ENCODE measurements at places on chromosomes 2 and 18.

- no peak for DNase-seq
These were observed 29.3 kb upstream of the NFATC1 start for GRCh38 chr18:79366177-79367094.

GRCh38 chr2:237061356-237061755, 24.3 kb upstream of the COPS8 start:
- DNase-seq = no peak

DNA sequence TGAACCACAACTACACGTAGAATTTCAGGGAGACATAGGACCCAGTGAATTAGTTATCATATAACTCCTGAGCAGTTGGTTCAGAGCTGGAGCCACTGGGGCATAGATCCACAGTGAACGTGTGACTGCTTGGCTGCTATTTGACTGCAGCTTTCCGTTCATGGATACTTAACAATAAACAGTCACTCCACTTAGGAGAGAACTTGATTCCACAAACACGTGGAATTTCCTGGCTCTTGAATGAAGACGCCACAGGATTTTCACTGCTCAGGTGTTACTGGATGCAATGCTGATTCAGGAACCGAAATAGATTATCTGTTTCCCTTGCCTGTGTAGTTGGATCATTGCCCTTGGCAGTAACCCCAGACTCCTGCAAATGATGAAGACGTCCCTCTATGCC, 679.1 kb upstream of the ZEB2 start:
- DNase-seq = peak; percentile 22

GRCh38 chr2:165373278-165374010, 96.1 kb upstream of the CSRNP3 start:
- DNase-seq = no peak

GRCh38 chr2:156110890-156111289, 221.6 kb downstream of the NR4A2 start:
- no peak for DNase-seq

DNA sequence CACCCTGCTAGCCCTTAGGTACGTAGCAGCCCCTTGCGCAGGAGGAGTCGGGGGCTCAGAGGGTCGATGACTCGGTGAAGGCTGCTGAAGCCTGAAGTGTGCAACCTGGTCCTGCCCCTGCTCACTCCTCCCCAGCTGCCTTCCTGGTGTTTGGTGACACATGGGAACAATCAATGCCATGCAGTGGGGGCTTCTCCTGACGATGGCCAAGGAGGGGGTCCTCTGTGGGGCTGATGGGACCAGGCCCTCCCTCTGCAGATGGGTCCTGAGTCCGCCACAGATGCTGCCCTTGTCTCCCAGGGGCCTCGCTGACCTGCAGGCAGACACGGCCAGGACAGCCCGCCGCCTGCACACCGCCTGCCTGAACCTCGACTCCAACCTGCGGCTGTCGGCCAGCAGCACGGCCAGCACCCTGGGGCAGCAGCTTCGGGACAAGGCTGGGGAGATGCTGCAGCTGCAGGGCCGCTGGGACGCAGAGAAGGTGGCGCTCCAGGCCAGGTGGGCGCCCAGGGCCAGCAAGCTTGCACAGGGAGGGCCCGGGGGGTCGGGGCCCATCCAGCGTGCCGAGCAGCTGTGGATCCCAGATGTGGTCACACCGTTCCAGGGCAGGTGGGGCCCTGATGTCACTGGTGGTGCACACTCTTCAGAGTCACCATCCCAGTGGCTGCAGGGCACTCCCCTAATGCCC, 24.6 kb downstream of the CROCC2 start:
- no peak for DNase-seq

GRCh38 chr2:219104107-219105035, 43.6 kb upstream of the IHH start:
- no peak for DNase-seq

DNA sequence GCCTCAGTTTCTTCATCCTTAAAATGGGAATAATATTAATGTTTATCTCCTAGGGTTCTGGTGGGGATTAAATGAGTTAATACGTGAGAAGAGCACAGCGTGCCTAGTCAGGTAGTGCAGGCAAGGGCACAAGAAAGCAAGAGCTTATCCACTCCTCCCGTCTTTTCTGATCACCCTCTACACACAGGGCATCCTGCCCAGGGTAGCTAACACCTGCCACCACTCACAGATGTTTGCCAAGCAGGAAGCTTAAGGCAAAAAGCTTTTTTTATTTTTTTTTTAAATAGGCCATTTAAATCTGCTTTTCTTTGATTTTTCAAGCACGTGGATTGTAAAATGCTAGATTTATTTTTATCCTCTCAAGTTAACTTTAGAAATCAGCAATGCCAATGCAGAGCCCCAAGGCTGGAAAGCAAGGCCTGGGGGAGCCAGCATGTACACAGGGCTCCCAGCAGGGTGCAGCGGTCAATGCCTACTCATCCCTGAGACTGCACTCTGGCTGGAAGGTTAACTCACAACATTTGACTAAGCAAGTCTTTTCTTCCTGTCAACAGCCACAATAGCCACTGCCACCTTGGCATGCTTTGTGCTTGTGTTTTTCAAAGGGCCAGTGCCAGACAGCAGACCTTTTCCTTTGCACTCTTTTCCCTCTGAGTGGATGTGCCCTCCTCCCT, 86.5 kb upstream of the ACAA2 start:
- DNase-seq = peak; percentile 18

- no peak for DNase-seq
These were observed 58.1 kb downstream of the ST3GAL5 start for GRCh38 chr2:85830645-85831044.

GRCh38 chr2:134863446-134863845, 25.0 kb downstream of the ACMSD start:
- no peak for DNase-seq

GRCh38 chr2:21269382-21269781, 145.6 kb downstream of the TDRD15 start:
- DNase-seq = no peak

DNA sequence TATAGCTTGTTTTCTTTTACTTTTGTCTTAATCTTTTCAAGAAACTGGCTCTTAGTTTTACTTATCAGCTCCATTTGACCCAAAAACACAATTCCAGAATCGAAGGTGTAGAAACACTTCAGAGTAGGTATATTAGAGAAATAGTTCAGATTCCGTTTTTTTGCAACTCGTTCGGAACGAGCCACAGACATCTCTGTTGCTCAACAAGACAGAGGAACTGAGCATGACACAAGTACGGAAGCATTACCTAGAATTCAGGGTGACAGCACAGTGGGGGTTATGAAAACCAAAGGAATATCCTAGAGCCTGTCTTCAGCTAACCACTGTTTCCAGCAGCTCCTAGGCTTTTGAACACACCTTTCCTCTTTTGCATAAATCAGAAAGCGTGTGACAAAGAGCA, 5.0 kb downstream of the HRH4 start:
- no peak for DNase-seq

DNA sequence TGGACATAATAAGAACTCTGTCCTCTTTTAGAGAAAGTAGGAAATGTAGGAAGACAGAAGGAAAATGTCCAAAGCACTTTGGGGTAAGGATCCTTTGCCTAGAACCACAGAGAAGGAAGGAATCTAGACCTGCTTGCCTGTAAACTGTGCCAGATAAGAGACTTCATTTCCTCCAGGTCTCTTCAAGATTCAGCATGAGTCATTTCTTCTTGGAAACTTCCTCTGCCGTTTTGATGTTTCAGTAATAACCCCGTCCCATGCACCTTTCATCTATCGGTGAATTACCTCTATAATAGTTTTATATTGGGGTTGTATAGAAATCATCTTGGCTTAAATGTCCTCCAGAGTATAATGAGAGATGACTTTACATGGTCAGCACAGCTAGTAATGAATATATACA, 63.2 kb upstream of the LRATD1 start:
- no peak for DNase-seq

DNA sequence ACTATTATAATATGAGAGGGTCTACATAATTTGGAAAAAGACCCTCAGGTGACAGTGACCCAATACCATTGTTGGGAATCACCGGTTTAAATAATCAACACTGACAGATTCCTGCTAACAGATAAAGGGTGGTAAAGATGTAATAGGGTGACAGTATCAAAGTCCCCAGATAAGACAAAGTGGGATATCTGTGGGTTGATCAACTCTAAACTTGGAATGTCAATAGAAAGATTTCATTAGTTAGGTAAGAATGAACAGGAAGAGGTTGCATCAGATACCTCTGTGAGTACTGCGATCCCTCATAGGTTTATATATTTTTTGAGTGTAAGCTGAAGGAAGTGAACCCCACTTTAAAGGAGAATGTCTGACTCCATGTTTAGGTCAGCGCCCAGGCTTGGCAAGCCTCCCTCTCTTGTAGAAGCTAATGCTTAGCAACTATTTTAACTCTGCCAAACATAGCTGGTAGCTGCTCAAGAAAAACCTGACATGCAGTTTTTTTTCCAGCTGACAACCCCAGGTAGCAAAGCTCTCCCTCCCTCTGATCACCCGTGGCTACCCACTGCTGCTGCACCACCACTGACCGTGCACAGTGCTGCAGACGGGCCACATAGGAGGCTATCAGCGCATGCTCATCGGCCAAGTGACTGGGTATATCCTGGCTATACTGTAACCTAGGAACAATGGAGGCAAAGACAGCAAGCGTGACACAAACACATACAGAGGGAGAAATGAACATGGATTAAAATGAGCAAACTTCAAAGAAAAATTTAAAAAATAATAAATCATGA, 113.3 kb upstream of the DNMT3A start:
- no peak for DNase-seq

DNA sequence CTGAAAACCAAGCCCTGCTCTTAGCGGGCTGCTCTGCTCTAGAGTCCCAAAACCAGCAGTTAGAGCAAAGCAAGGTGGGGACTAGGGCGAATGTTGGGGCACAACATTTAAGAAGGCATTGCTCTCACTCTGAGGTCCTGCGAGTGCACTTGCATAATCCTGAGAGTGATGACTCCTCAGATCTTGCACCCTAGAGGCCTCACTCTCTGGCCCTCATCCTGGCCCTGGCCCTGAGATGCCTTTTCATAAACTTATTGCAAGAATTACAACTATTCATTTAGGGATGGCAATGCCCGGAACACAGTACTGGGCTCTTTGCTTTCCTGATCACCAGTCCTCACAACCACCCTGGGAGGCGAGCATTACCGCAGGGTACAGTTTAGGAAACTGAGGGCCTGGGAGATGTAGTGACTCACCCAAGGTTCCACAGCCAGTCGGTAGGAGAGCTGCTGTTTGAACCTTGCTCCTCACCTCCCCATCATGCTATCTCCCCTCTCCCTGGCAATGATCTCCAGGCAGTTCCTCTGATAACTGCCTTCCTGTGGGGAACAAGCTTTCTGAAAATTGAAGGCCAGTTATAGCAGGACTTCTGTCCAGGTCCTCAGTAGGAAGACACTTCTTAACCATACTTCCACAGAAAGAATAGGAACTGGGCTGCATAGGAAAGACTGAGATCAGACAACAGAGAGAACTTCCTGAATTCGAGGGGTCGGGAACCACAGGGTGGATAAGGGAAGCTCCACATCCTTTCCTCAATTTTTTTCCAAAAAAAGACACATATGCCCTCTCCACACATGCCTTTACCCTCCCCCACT, 91.3 kb downstream of the TNS1 start:
- no peak for DNase-seq

- DNase-seq = no peak
These were observed 787 bp downstream of the ERBB4 start for GRCh38 chr2:212537726-212538304.

- DNase-seq = peak; percentile 23
These were observed 125.1 kb downstream of the TANC1 start for GRCh38 chr2:159093497-159093896.

GRCh38 chr2:12841021-12841420, 124.3 kb downstream of the TRIB2 start:
- no peak for DNase-seq

DNA sequence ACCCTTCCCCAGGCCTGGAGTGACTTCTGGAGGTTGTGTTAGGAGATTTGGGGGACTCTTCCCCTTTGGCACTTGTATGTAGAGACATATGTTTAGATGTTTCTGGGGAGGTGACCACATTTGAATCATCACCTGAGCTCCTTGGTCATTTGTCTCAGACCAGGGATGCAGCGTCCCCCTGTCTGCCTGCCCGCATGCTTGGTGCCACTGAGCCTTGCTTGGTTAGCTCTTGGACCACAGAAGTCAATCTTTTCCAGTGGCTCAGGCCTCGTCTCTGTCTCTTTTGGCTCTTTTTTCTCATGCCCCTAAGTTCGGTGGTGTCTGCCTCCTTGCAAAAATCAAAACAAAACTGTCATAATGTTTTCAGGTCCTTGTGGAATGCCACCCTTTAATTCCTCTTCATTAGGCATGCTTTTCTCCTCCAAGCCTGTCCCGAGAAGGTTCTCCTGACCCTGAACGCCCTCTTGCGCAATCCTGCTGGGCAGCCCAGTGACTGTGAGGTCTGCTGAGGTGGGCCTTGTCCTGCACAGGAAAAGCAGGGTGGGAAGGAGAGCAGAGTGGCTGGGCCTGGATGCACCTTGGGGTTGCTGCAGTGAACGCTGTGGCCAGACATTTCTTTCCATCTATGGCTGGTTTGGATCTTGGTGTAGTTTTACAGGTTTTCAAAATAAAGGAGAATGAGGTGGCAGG, 24.9 kb downstream of the GLI2 start:
- DNase-seq = no peak

DNA sequence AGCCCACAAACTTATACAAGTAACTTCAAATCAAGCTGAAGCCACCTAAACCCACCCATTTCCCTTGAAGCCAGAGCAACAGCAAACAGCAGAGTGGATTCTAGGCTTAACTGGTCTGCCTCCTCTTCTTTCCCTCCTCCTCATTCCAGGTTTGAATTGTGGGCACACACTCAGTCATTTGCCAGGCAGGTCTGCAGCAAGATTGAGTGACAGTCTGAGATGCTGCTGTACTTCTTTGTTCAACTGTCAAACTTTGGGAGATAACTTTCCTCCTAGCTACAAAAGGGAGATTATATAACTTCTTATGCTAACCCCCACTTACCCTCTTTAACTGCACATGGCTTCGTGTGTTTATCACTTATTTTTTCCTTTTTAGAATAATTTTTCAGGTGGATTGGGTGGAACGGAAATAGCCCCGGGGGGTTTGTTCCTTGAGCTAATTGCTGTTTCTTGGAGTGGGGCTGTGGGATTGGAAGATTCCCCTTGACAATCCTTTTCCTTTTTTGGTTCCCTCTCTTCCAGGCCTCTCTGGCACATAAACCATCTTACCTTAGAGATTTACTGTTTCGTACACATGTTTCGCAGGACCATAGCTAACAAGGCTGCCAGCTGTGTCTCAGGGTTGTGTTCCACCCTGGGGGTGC, 55.0 kb downstream of the RNF144A start:
- DNase-seq = no peak

- no peak for DNase-seq
These were observed 36.3 kb upstream of the CYP27C1 start for GRCh38 chr2:127256381-127256780.

GRCh38 chr2:211836409-211836808, 702.2 kb downstream of the ERBB4 start:
- DNase-seq = peak; percentile 47

GRCh38 chr2:48461721-48462120, 68.2 kb upstream of the STON1 start:
- no peak for DNase-seq

- DNase-seq = no peak
These were observed 359.5 kb downstream of the ZNF521 start for GRCh38 chr18:24992491-24992890.

DNA sequence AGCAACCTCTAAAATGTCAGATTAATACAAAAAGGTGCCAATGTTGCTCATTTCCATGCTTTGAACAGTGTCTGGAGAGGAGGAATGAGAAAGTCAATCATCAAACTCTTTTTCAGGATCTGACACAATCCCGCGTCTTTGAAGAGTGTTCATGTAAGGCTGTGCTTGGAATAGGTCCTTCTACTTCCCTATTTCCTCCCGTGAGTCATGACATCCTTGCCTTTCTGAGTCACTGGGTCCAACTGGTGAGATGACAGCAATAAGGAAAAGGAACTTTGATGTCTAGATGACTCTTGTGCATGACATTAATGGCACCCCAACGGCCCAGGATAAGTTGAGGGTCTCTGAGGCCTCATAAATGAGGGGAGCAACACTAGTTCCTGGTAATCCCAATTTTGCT, 109.0 kb upstream of the CELF4 start:
- DNase-seq = no peak

All from NCI-H510A (cell line).